HepG2 (cell line): ENCODE measurements at places on chromosomes 16 and 17. TPM values are rescaled to one million over a fixed set of nuclear protein-coding genes. Genes with fewer than 3 reads are reported as not detected.

- DNase-seq: no peak
Observed at GRCh38 chr17:13503526-13503925, 98.2 kb downstream of the HS3ST3A1 start.

DNA sequence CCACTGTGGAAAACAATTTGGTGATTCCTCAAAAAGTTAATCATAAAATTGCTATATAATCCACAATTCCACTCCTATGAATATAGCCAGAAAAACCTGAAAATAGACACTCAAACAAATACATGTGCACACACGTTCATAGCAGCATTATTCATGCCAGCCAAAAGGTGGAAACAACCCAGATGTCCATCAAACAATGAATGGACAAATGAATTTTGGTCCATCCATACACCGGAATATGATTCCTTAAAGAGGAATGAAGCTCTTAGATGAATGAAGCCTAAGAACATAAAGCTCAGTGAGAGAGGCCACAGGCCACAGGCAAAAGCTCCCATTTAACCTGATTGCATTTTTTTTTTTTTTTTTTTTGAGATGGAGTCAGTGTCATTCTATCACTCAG lies 114.6 kb upstream of the TNRC6C start:
- no peak for DNase-seq

Gene FUS
- 64.8 and 68.1 TPM in 2 replicates for total RNA-seq

- no peak for DNase-seq
Observed at GRCh38 chr17:1871756-1872155, 42.0 kb downstream of the RPA1 start.

Gene GCGR
- 0.13 TPM in 1 of 2 replicates, not detected in the other for total RNA-seq
